ENCODE measurements at places on chromosomes 13 and 19. TPM values are rescaled to one million over a fixed set of nuclear protein-coding genes. Genes with fewer than 3 reads are reported as not detected.
A peak's percentile ranks its signal among the peaks of the same experiment; 100 is the strongest.

DNA sequence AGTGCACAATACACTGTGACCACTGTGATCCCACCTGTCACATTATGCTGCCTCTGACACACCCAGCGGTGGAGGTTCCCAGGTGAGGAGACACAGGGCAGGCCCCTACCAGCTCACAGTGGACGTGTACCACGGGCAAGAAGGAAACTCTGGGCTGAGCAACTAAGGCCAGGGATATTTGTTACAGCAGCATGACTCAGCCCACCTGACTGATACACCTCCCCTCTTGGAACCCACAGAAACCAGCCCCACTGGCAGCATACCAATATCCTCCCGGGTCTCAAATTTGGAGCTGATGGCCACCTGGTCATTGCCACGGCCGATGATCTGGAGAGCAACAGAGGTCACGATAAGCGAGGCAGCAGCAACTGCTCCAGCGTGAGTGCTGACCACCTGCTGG lies 14.9 kb downstream of the KLC3 start:
- H3K36me3 ChIP-seq: peaks cover 52% of the 10 kb centered on the region
- no peaks in the 10 kb centered on the region for H3K4me1 ChIP-seq
- no peak overlapping the region for H3K4me3 ChIP-seq
- H3K27me3 ChIP-seq: no peaks in the 10 kb centered on the region
- DNase-seq: no peak

DNA sequence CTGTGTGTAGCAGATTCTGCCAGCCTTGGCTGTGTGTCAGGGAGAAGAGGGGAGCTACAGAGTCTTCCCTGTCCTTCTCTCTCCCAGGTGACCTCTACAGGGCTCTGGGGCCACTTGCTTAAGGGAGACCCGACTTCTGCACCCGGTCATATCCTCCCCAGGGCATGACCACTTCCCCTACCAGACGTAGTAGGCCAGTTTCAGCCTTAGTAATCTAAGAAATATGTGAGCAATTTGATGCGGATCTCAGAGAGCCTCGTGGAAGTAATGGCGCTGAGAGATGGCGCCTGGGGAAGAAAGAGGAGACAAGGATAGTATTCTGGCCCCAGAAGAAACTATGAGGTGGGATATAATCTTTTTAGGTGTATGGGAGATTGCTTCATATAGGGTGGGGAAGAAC lies 41.9 kb downstream of the NFIX start:
- no peaks in the 10 kb centered on the region for H3K27me3 ChIP-seq
- no peak overlapping the region for H3K4me3 ChIP-seq
- H3K36me3 ChIP-seq: peaks cover 14% of the 10 kb centered on the region
- peak overlapping the region; percentile 62 for H3K27ac ChIP-seq
- peaks cover 54% of the 10 kb centered on the region for H3K4me1 ChIP-seq

DNA sequence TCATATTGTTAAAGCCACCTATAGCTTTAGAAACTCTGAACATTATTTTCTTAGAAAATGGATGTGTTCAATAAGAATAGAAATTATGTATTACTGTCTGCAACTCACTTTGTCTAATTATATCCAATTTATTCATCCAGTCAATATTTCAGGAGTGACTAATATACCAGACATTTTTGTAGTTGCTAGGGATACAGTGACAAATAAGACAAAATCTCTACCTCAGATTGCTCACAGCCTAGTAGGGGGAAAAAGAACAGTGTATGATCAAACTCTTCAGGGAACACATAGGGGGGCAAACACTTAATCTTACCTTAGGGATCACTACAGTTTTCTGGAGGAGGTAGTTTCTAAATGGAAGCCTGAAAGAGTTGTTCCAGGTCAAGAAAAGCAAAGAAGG lies 8.6 kb downstream of the BRCA2 start:
- H3K27ac ChIP-seq: peak overlapping the region; percentile 39
- no peaks in the 10 kb centered on the region for H3K4me1 ChIP-seq
- peaks cover 7% of the 10 kb centered on the region for H3K36me3 ChIP-seq

DNA sequence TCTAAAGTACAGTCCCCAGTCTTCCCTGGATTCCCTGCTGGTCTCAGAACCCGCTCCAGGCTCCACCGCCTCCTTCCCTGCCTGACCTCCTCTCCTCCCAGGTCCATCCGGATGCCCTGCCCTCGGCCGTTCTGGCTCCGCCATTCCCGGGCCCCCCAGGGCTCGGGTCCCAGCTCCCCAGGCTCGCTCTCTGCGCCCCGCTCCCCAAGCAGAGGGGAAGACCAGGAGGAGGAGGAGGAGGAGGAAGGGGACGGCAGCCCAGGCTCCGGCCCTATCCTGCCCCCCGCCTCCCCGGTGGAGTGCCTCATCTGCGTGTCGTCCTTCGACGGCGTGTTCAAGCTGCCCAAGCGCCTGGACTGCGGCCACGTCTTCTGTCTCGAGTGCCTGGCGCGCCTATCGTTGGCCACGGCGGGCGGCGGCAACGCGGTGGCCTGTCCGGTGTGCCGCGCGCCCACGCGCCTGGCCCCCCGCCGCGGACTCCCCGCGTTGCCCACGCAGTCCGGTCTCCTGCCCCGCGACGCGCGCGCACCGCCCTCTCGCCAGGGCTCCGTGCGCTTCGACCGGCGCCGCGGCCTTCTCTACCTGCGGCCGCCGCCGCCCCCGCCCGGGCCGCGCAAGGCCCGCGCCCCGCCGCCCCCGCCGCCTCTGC lies 647 bp downstream of the RNF225 start:
- H3K27me3 ChIP-seq: no peaks in the 10 kb centered on the region
- DNase-seq: no peak

DNA sequence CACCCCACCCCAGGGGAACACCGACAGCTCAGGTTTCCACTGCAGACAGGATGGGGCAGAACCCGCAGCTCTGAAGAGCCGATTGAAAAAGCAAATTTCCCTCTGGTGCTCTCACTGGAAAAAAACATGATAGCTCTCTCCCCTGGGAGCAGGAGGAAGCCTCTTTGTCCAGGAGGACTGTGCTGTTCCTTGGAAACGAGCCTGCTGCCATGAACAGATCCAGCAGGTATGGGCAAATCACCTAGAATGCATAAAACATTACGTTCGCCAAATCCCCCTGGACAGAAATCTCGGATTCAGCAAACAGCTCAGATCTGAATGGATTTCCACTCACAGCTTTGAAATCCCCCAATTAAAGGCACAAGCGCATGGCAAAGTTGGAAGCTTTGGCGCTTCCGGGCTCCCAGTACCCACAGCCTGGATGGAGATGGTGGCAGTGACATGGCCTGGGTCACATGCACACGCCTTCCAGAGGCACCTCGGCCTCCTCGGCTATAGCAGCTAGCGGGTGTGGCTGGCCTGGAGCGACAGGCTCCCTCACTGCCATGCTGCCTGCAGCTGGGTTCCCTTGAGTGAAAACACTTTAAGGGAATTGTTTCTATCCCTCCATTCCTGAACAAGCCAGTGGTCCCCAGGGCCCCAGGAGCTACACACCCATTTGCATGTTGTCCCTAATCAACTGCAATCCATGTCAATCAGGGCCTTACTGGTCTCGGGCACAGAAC lies 59.1 kb downstream of the CEBPG start:
- peak overlapping the region; percentile 17 for H3K27ac ChIP-seq
- no peak for DNase-seq
- H3K27me3 ChIP-seq: no peaks in the 10 kb centered on the region
- no peaks in the 10 kb centered on the region for H3K36me3 ChIP-seq

DNA sequence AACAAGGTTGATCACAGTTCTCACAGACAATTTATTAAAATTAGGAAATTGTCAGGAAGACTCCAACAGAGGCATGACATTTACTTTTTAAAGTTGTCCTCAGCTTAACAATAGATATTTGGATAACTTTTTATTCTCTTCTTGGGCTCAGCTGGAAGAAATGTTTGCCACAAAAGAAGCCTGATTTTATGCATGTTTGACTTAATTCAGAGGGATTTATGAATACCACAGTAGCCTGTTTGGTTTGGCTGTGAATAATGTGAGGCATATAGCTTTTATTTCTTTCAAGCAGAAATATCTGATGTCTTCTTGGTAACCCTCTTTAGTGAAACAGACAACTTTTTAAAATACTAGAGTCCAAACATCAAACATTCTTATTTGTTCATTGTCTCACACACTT lies 1464.5 kb upstream of the SLC10A2 start:
- no peak overlapping the region for H3K4me3 ChIP-seq
- DNase-seq: no peak
- H3K4me1 ChIP-seq: no peaks in the 10 kb centered on the region
- H3K36me3 ChIP-seq: no peaks in the 10 kb centered on the region
- H3K27ac ChIP-seq: no peak overlapping the region

IFNL1 gene
- polyA plus RNA-seq: not detected

GRCh38 chr13:75566658-75567057 lies 17.1 kb downstream of the UCHL3 start:
- no peaks in the 10 kb centered on the region for H3K27me3 ChIP-seq
- peak; percentile 15 for DNase-seq
- peaks cover 29% of the 10 kb centered on the region for H3K36me3 ChIP-seq
- H3K4me3 ChIP-seq: no peak overlapping the region
- H3K4me1 ChIP-seq: peaks cover 7% of the 10 kb centered on the region
- H3K27ac ChIP-seq: no peak overlapping the region

GRCh38 chr13:93004919-93005318 lies 221.7 kb upstream of the GPC6 start:
- no peaks in the 10 kb centered on the region for H3K4me1 ChIP-seq
- no peak for DNase-seq
- no peaks in the 10 kb centered on the region for H3K36me3 ChIP-seq
- no peak overlapping the region for H3K4me3 ChIP-seq
- H3K27ac ChIP-seq: no peak overlapping the region

TRPC4 gene
- not detected for polyA plus RNA-seq

- no peaks in the 10 kb centered on the region for H3K4me1 ChIP-seq
- DNase-seq: no peak
- no peaks in the 10 kb centered on the region for H3K36me3 ChIP-seq
Observed at GRCh38 chr13:49323344-49323743, 75.6 kb downstream of the CDADC1 start.

DNA sequence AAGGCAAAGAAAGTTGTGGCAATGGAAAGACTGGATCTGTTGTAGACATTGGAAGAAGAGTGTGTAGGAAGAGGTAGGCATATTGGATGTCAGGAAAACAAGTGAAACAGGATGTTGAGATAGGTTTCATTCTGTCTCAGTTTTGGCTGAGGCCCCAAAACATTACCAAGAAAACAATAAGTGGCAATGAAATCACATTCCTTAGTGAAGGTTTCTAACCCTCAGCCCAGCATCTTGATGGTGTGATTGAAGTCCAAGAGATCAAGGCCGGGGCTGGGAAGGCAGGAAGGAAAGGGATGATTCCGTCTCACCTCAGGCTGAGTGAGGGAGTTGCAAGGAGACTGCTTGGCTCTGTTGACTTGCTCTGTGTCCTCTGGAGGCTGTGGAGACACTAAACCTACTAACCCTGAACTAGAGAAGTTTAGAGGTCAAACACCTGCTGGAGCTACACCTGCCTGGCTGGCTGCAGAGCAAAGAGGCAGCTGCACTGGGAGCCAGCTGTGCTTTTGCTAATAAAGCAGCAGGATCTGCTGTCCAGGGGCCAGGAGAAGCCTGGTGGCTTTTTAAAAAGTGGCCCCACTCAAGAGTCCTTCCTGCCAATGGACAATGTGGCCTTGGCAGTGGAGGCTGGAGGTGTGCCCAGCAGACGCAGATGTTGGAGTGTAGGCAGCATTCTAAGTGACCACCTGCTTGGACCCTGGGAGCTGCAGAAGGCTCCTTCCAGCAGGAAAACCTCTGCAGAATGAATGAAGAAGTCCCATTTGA lies 53.6 kb downstream of the DGKH start:
- no peak for DNase-seq
- no peak overlapping the region for H3K4me3 ChIP-seq
- H3K27me3 ChIP-seq: no peaks in the 10 kb centered on the region
- H3K36me3 ChIP-seq: no peaks in the 10 kb centered on the region

DNA sequence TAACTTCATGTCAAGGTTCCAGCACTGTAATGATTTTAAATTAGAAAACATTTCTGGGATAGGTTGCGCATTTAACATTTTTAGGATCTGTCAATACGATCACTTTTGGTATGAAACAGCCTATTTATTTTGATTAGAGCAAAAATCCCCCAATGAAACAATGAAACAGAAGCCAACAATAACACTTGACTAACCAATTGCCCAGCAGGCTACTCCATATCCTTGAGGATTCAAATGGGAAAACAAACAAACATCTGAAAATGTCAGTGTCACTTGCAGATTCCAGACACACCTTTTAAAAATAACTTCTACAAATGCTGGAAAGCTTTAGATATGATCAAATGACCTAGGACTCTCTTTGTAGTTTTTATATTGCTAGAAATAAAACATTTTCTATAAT lies 1412.5 kb upstream of the PRR20A start:
- DNase-seq: no peak
- H3K27ac ChIP-seq: no peak overlapping the region
- no peak overlapping the region for H3K4me3 ChIP-seq
- no peaks in the 10 kb centered on the region for H3K4me1 ChIP-seq

DNA sequence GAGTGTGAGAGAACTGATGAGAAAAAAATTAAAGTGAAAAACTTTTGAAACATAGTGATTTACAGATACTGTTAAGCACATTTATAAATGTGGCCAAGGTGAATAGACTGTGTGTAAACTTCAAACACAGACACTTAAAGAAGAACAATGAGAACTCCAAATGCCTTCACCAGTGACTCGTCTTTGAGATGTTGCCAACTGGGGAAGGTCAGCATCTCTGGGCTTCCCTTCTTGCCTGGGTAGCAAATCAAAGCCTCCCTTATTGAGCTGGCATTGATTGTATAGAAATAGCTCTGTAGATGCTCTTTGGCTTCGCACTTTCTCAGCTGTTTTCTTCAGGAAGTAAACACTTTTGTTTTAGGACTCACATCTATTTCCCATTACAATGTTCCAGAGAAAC lies 177.3 kb upstream of the SGCG start:
- DNase-seq: no peak
- no peak overlapping the region for H3K27ac ChIP-seq
- H3K36me3 ChIP-seq: no peaks in the 10 kb centered on the region

- no peaks in the 10 kb centered on the region for H3K27me3 ChIP-seq
- DNase-seq: no peak
- H3K27ac ChIP-seq: no peak overlapping the region
- H3K4me3 ChIP-seq: no peak overlapping the region
- H3K4me1 ChIP-seq: peaks cover 10% of the 10 kb centered on the region
Observed at GRCh38 chr19:44728178-44728577, 20.3 kb upstream of the BCL3 start.

DNA sequence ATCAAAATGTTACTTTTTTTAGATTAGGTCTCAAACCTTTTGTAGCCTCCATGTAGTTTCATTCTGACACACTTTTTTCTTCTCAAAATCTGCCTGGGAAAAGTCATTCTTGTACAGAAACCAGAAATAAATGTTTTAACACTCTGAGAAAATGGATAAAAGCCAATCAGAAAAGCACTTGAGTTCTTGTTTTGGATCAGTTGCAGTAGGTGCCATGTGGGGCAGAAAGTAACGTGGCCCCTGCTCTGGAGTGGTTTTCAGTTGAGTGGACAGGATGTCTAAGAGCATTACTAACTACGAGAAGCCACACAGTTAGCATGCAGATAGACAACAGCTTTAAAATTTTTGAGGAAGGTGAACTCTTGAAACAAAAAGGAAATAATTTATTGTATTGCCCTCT lies 19.1 kb downstream of the GPR183 start:
- no peak overlapping the region for H3K4me3 ChIP-seq
- no peak for DNase-seq
- H3K27ac ChIP-seq: no peak overlapping the region
- H3K4me1 ChIP-seq: peaks cover 3% of the 10 kb centered on the region
- no peaks in the 10 kb centered on the region for H3K36me3 ChIP-seq

F2RL3 gene
- polyA plus RNA-seq: not detected

Data from SK-N-SH (cell line).